H9 (cell line): ENCODE measurements at places on chromosomes 3 and 15. TPM values are rescaled to one million over a fixed set of nuclear protein-coding genes. Genes with fewer than 3 reads are reported as not detected.
A peak's percentile ranks its signal among the peaks of the same experiment; 100 is the strongest.

The GPR62 gene
- 0.13 and 0.33 TPM in 2 replicates for total RNA-seq

The C3orf70 gene
- total RNA-seq, result 0.52 and 0.66 TPM in 2 replicates

GRCh38 chr15:99054892-99055291, 47.3 kb upstream of the PGPEP1L start:
- peak; percentile 46 for DNase-seq

DNA sequence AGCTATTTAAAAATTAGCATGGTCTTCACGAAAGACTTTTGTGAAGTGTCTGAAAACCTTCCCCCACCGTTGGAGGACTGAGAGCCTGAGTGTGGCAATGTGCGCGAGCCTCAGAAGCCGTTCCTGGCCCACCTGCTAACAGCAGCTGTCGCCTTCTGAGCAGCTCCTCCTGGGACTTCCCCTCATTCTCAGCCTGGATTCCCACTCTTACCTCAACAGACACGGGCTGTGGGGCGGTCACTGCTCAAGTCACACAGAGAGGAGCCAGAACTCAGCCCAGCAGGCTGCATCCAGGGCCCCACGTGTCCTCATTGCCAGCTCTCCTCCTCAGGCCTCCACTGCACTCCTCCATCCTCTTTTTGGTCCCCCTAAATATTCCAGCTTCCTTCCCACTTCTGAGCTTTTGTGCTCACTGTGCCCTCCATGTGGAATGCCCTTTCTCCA, 7.8 kb downstream of the DNASE1L3 start:
- DNase-seq, result no peak

DNA sequence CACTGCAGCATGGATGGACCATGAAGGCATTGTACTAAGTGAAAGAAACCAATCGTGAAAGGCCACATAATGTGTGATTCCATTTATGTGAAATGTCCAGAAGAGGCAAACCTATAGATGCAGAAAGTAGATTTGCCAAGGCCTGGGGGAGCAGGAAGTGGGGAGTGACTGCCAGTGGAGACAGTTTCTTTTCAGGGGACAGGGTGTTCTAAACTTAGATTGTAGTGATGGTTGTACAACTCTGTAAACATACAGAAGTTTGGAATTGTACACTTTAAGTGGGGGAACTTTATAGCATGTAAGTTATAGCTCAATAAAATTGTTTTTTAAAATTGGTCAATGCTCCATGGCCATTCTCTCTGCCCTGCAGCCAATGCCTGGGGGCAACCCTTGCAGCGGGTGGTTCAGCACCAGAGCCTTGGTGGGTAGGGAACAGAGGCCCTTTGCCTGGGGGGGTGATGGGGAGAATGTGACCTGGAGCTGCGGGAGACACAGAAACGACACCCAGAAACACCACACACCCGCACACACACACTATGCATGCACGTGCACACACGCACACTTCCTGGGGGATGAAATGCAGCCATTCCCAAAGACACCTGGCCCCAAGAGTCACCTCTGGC, 43.1 kb downstream of the DNAJB8 start:
- no peak for DNase-seq

- no peak for DNase-seq
These were observed 384.7 kb downstream of the MFSD1 start for GRCh38 chr3:159186581-159186980.
